ENCODE measurements at places on chromosomes 1 and 21.

DNA sequence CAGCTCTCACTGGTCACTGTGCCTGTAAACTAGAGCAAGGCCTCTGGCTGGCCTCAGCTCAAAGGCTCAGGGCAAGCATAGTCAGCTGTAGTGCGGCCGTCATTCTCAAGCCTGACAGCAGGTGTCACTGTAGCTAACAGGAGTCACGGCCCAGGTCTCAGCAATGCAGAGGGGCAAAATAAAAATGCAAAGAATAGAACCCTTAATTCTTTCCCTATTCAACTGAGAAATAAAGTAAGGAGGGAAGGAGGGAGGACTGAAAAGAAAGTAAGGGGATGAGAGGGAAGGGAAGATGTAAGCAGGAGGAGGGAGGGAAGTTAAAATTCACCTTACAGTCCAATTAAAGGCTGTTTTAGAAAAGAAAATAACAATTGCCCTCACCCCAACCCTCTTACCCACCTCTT lies 106.1 kb downstream of the KIAA0319L start:
- DNase-seq, result peak; percentile 82

DNA sequence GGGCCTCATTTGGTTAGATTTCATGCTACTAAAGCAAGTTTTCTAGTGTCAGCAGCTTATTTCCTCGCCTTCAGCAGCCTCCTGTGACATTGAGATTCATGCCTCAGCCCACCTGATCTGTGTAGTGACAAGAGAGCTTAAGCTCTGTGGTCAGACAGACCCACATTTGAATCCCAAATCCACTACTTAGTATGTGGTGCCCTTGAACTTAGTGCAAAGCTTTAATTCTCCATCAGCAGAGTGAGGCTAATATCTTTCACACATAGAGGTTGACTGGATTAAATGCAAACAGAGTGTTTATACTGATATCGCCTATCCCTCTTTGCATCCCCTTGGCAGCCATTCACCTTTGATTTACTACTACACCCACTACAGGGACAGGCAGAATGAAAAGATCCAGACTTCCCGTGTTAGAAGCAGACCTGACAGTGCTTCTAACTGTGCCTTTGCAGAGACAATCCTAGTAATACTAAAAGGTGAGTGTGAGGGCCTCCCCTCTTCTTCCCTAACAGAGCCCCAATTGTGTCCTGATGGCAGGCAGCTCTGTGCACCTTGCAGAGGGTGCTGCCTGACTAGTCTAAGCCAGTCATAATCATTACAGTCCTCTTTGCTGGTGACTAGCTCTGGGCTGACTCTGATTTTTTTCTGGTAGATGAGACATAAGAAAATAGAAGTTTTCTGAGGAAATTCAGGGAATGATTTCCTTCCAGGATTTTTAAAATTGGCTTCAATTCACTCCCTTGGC lies 264.0 kb downstream of the CTH start:
- peak; percentile 3 for DNase-seq

DNA sequence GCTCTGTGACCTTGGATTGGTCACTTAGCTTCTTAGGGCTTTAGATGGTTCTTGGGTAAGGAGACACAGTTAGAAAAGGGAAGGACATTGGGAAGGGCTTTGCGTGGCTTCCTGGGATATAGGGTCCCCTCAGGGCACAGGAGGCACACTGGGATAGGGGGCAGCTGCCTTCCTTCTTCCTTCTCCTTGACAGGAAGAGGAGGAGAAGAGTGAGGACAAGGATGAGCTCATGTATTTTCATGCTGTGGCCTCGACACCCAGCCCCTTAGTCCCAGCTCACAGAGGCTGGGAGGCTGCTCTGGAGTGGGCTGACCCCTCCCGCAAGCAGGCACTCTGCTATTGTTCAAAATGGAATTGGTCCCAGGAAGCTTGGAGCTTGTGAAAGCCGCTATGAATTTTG lies 45.7 kb upstream of the POU3F1 start:
- DNase-seq, result no peak

DNA sequence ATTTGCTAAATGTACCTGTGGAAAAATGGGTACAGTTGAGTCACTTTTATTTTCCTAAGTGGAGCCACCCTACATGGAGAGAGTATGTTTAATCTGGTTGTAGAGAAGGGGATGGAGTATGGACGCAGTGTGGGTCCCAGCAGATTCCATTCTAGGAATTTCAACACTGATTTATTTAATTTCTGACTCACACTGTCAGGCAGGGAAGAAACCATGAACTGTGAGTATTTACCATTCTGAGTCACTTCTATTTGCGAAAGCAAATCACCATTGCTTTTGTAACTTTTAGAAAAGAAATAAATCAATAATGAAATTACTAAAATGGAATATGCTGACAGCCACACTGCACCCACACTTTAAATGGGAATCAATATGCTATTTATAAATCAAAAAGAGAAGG lies 339.0 kb downstream of the DSCAM start:
- DNase-seq, result no peak

DNA sequence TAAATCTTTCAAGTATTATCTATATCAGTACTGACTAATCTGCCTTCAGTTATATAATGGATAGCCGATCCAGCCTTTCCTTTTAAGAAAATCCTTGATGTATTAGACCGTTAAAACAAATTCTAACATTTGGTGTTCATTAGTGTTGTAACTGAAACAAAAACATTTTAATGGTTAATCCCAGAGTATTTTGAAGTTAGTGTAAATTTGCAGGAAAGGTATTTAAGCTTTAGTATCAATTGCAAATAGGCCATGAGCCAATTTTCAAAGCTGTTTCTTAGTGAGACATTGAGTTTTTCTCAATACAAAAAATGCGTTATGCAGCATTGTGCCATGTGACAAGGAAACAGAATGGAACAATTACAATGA lies 29.6 kb downstream of the DISP1 start:
- no peak for DNase-seq

- DNase-seq, result peak; percentile 75
These were observed 19.2 kb upstream of the PTTG1IP start for GRCh38 chr21:44892536-44893277.

DNA sequence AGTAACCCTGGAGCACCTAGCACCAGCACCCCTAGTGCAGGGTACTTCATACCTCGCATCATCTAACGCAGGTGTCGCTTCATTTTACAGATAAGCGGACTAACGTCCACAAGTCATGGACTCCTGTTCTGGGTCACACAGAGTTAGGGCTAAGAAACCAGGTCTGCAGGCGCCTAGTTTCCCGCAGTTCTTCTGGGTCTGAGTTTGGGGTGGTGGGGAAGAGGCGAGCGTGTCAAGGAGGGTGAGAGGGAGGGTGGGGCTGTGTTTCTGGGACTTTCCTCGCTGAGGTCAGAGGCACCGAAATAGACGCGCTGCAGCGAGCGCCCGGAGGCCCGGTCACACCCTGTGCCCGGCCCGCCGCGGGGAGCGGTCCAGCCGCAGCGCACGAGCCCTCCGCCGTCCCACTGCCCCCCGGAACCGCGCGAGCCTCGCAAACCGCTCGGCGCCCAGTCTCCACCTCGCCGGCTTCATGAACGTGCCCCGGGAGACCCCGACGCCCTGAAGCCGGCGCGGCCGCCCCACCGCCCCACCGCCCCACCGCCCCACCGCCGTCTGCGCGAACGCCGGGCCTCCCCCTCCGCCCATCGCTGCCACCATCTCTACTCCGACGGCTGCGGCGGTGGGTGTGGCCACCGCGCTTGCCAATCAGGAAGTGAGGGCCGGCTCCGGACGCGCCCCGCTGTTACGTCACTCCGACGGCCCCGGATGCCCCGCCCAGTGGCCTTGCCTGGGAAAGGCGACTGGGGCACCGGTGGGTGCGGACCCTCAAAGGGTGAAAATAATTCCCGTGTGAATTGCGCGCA lies 12.3 kb downstream of the IFI6 start:
- DNase-seq, result peak; percentile 86

Data from KBM-7 (cell line).